Epithelial cell of esophagus (primary cell): ENCODE measurements at places on chromosomes 5 and 9.

DNA sequence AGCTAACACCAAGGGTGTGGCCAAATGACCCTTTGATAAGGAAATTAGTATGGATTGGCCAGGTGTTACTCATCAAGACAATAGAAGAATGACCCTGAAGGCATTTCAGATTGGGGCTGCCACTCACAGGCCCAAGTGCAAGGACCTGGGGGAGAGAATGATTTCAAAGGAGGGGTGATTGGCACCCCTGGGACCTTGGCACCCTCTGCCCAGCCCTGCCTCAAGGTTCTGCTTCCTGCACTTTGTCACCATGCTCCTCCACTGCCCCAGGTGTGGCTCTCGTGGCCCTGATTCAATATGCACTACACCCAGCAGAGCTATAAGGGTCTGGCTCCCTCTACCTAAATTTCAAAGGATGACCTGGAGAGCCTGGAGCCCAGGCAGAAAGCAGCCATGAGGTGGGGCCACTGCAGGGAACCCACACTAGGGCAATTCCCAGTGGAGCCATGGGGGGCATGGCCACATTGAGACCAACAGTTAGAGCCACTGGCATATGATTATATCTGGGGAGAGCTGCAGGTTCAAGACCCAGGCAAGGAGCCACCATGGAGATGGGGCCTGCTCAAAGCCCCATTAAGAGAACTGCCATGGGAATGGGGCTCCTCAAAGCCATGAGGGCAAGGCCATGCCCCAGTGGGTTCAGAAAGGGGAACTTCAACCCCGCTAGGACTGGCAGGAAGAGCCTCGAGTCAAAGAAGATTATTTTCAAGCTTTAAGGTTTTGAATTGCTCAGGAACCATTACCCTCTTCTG lies 93.0 kb downstream of the CEMIP2 start:
- DNase-seq = no peak

DNA sequence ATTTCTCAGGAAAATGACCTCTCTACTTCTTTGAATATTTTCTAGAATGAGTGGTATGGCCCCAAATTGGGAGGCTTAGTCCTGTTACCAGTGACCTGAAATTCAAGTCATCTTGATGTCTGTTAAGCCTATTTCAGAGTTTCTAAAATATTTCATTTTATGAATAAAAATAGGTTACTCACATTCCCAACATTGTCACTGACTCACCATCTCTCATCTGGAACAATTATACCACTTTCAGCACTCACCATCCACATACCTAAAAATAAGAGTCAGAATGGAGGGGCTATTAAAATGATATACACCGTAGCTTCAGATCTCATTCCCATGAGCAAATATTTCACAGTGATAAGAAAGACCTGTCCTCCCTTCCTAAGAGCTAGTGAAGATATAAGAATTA lies 71.8 kb downstream of the KIAA1958 start:
- peak; percentile 38 for DNase-seq

GRCh38 chr9:131405428-131405827 lies 11.5 kb downstream of the PRRC2B start:
- no peak for DNase-seq

GRCh38 chr9:121067640-121068039 lies 7.1 kb upstream of the CNTRL start:
- DNase-seq = no peak

DNA sequence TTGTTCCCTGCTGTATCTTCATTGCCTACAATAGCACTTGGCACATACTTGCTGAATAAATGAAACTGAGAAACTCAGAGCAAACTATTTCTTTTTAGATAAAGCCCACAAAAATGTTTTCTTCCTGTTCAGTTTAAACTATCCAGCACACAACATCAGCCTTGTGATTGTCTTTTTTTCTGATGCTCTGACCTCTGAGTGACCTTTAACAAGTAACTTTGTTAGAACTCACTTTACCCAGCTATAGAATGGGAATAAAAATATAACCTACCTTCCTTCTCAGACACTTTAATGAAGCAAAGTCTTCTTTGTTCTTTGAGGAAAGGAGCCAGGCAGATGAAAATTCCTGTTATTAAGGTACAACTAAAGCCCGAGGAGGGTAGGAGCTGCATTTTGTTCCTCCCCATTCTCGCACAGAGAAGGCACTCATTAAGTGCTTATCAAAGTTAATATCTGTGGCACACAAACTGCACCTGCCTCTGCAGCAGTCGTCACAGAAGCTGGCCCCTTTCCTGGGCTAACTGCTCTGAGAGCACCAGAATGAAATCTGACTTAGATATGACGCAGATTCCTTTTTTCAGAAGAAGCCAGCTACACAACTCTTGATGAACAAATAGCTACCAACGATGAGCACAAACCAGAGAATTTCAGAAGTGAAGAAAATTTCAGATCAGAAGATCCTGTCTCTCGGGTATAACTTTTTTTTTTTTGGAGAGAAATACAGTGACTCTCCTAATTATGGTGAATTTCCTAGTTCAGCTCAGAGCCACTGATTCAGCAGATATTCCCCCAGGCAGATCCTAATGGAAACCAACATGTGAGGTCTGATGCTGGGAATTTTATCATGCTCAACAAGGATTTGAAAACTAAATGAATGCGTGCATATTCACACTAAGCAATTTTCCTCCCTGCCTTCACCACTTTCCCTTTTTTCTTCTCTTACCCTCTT lies 31.0 kb upstream of the NR3C1 start:
- DNase-seq = no peak

- DNase-seq = peak; percentile 44
Measured at GRCh38 chr5:30607301-30607894, 586.1 kb upstream of the CDH6 start.

GRCh38 chr5:141850244-141850768 lies 27.9 kb downstream of the PCDH1 start:
- no peak for DNase-seq

- peak; percentile 82 for DNase-seq
Measured at GRCh38 chr9:111969061-111969460, 72.4 kb downstream of the UGCG start.

- no peak for DNase-seq
Measured at GRCh38 chr9:35537913-35538312, 48.0 kb downstream of the RUSC2 start.

GRCh38 chr9:107751567-107752210 lies 262.1 kb upstream of the KLF4 start:
- peak; percentile 81 for DNase-seq

- peak; percentile 59 for DNase-seq
Measured at GRCh38 chr9:98479967-98480847, 224.8 kb upstream of the TBC1D2 start.

- no peak for DNase-seq
Measured at GRCh38 chr9:107108342-107109130, 174.5 kb upstream of the RAD23B start.
